Mucosa of gallbladder (tissue), 1 donor: ENCODE measurements at places on chromosomes 13 and 19. TPM values are rescaled to one million over a fixed set of nuclear protein-coding genes. Genes with fewer than 3 reads are reported as not detected.

LRP3 gene
- 25.7 TPM for total RNA-seq

DNA sequence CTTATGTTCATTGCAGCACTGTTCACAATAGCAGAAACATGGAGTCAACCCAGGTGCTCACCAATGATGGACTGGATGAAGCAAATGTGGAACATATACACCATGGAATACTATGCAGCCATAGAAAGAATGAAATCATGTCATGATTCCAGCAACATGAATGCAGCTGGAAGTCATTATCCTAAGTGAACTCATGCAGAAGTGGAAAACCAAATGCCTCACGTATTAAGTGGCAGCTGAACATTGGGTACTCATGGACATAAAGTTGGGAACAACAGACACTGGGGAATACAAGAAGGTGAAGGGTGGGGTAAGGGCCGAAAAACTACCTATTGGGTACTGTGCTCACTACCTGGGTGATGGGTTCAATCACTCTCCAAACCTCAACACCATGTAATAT, 915.9 kb downstream of the UQCRFS1 start:
- no peak for DNase-seq

DNA sequence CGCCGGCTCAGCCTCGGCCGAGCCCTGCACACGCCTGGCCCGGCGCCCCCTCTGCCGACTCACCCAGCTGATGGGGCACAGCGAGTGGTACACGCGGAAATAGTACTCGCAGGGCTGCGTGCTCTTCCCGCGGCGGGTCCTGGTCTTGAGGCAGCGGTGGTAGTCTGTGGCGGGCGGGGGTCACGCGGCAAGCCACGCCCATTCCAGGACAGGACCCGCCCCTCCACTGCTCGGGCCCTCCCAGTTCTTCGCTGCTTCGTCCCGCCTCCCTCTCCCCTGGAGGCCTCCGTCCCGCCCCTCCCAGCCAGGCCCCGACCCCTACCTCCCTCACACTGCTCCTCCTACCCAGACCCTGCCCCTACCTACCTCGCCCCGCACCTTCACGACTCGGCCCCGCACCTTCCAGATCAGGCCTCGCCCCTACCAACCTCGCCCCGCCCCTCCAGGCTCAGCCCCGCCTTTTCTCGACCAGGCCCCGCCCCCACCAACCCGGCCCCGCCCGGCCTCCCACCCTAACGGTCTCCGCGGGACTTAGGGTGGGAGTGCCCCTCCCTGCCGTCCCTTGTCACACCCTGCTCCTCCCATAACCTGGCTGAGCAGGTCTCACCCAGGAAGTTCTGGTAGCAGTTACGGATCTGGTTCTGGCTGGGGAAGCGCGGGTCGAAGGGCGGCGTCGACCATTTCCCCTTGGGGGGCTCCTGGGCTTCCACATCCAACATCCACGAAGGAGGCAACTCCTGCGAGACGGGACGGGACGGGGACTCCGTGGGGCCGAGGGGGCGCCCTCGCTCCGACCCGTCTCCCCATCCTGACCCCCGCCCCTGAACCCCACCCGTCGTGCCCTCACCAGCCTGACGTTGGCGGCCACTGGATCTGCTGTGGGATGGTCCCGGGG, 469 bp downstream of the COX6B2 start:
- DNase-seq = peak; percentile 57

- DNase-seq = peak; percentile 51
Observed at GRCh38 chr13:26529441-26529840, 28.0 kb upstream of the WASF3 start.

TNNI3 gene
- not detected for total RNA-seq

NALCN gene
- 6.8 TPM for total RNA-seq

MAST1 gene
- total RNA-seq = 0.83 TPM

GRCh38 chr13:94967183-94968039, 255.1 kb upstream of the SOX21 start:
- DNase-seq = no peak

F7 gene
- 0.26 TPM for total RNA-seq

B3GNT8 gene
- total RNA-seq = 2.4 TPM

LILRB4 gene
- total RNA-seq = 16.4 TPM

DNA sequence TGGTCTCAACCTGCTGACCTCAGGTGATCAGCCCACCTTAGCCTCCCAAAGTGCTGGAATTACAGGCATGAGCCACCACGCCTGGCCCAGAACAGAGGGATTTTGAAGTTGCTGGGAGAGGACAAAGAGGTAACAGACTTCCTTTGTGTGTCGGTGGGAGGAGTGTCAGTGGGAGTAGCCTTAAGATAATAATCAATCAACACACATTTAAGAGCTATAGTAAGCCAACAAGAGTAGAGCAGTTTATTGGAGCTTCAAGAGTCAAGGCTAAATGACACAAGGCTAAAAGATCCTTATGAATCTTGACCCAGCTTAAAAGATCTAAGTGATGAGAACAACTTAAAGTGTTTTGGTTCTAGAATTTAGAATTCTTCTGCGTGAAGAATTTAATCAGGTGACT, 47.3 kb upstream of the NBEA start:
- no peak for DNase-seq

DNA sequence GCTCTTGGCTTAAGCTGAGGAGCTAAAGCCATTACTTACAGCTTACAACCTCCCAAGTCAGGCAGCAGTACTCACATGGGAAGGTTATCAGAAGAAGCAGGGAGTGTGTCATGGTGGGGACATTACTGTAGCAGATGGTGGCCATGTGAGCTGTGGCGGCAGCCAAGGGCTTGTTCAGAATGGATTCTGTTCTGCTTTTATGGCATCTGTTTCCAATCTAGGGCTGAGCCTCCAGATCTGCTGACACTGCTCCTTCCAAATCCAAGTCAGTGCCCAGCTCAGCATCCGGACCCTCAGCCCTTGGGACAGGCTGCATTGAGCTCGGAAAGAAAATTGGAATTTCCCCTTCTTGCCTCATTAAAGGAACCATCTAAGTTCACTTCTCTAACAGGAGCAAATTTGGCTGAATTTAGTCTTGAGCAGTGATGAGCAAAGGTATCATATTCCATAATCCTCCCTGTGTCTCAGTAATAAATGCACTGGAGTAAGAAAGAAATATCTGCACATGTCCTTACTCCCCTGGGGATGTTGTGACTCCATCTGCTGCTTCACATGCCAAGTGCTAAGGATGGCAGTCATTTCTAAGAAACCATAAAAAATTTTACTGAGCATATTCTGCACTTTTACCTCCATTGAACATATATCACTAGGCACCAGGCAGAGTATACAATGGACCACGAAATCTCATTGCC, 73.9 kb downstream of the KCTD12 start:
- DNase-seq = peak; percentile 51

DNA sequence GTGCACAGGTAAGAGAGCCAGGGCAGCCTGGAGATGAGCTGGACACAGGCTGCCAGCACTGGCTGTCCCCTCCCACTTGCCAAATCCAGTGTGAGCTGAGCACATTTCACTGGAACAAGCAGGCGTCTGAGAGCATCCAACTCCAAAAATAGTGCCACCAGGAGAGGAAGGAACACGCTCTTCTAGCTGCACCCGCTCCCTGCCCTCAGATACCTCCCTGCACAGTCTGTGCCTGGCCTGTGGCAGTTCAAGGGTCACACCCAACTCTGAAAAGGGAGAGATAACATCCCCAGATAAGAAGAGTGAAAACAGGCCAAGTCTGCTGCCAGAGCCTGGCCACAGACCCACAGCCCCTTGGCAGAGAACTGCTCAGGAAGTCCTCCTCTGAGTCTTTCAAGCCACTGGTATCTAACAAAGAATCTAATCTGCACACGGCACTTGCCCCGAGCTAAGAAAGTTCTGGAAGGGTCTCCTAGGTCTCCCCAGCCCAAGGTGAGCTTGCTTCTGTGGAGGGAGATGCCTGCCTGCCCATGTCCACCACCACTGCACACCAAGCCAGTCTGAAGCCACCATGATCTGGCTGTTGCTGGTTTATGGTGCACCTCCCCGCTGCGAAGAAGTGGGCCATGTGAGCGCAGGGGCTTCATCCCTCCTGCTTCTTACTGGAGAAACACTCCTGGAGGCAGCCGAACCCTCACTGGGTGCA, 14.7 kb downstream of the ELL start:
- DNase-seq = no peak

DNA sequence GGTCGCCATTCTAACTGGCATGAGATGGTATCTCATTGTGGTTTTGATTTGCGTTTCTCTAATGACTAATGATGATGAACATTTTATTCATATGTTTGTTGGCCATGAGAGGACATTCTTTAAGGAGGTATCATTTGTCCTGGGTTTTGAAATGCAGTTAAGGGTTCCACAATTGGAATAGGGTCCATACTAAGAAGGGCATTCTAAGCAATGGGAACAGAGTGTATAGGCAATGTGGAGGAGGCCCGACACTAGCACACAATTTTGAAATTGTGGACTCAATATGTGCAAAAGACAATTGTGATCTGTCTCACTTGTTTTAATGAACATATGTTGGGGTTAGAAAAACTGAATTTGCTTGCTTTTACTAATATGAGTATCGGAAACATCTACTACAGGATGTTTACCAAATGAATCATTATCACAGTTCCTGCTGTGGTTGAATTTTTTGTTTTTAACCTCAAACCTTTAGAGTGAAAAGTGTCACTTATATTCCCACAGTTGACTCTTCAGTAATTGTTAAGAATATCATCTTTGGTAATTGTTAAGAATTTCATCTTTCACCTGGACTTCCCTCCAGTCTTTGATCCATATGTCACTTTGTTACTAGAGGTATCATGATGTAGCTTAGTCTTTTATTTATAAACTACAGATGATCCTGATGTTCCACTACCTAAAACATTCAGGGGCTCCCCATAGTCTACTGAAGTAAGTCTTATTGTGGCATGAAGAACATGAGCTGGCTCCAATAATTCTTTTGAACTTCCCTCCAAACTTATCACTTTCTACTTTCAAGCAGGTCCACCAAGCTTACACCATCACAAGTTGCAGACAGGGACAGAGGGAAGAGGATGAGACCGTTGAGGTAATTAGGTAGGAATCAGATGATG, 109.7 kb upstream of the KLF12 start:
- no peak for DNase-seq

PEG3 gene
- 7.7 TPM for total RNA-seq

DNA sequence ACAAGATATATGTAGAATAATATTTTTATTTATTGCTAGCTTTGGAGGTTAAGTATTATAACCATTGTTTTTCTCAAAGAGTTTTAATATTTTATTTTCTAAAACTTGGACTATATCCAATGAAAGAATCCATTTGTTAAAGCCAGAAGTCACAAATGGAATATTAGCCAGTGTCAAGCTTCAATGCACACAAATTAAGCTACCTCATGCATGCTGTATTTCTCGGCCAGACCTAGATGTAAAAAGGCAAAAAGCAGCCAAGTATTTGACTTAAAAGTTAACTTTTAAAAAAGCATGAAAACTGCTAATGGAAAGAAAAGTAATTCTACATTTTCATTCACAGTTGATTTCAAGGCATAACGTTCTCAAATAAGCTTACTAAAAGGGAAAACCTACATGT, 160.0 kb upstream of the ATXN8OS start:
- DNase-seq = no peak

GRCh38 chr13:40170982-40171381, 495.5 kb downstream of the FOXO1 start:
- no peak for DNase-seq

GRCh38 chr13:78599645-78600279, 3.6 kb downstream of the POU4F1 start:
- no peak for DNase-seq
